ENCODE measurements at places on chromosomes 5 and 9. TPM values are rescaled to one million over a fixed set of nuclear protein-coding genes. Genes with fewer than 3 reads are reported as not detected.
A peak's percentile ranks its signal among the peaks of the same experiment; 100 is the strongest.

SLC46A2 gene
- not detected for total RNA-seq

DNA sequence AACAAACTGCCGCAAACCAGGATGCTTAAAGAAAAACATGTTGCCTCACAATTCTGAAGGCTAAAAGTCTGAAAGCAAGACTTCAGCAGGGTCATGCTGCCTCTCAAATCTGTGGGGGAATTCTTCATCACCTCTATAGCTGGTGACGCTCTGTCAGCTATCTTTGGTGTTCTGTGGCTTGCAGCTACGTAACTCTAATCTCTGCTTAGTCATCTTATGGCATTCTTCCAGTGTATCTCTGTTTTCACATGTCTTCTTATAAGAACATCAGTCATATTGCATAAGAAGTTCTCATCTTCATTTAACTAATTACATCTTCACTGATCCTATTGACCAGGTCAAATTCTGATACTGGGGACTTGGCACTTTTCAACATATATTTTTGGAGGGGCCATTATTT, 243.0 kb downstream of the CDH10 start:
- H3K36me3 ChIP-seq, result no peaks in the 10 kb centered on the region
- H3K27ac ChIP-seq, result no peak overlapping the region
- DNase-seq, result no peak
- H3K4me1 ChIP-seq, result no peaks in the 10 kb centered on the region

- H3K4me1 ChIP-seq, result peaks cover 11% of the 10 kb centered on the region
- H3K27ac ChIP-seq, result no peak overlapping the region
- no peaks in the 10 kb centered on the region for H3K36me3 ChIP-seq
- peaks cover 75% of the 10 kb centered on the region for H3K27me3 ChIP-seq
Observed at GRCh38 chr9:126626127-126626925, 12.6 kb downstream of the LMX1B start.

DNA sequence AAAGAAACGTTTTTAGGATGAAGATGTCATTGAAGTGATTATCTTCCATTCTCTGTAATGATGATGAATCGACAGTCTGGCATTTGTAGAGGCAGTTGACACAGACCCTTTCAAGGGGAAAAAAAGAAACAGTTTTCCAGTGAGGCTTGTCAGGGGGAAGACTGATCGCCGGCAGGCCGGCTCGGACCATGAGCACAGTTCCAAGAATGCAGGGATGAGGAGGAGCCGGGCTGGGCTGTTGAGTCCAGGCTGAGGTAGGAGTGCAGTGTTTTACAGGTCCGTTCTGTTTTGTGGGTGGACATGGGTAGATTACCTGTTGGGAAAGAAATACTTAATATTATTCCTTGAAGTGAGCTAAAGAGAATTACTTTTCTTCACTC, 194.6 kb downstream of the AOPEP start:
- no peak overlapping the region for H3K4me3 ChIP-seq
- no peaks in the 10 kb centered on the region for H3K27me3 ChIP-seq
- no peaks in the 10 kb centered on the region for H3K4me1 ChIP-seq
- H3K27ac ChIP-seq, result no peak overlapping the region
- peaks cover 4% of the 10 kb centered on the region for H3K36me3 ChIP-seq
- no peak for DNase-seq

GRCh38 chr5:166992108-166992507, 1299.3 kb upstream of the WWC1 start:
- H3K27me3 ChIP-seq, result no peaks in the 10 kb centered on the region
- no peak for DNase-seq
- H3K4me3 ChIP-seq, result no peak overlapping the region
- no peak overlapping the region for H3K27ac ChIP-seq
- no peaks in the 10 kb centered on the region for H3K4me1 ChIP-seq
- H3K36me3 ChIP-seq, result no peaks in the 10 kb centered on the region

GRCh38 chr9:123484130-123484529, 128.1 kb downstream of the CRB2 start:
- no peaks in the 10 kb centered on the region for H3K27me3 ChIP-seq
- H3K4me1 ChIP-seq, result no peaks in the 10 kb centered on the region
- H3K4me3 ChIP-seq, result no peak overlapping the region
- H3K27ac ChIP-seq, result no peak overlapping the region
- DNase-seq, result no peak
- H3K36me3 ChIP-seq, result peaks cover 1% of the 10 kb centered on the region

- H3K4me1 ChIP-seq, result no peaks in the 10 kb centered on the region
- no peaks in the 10 kb centered on the region for H3K27me3 ChIP-seq
- DNase-seq, result no peak
- H3K4me3 ChIP-seq, result no peak overlapping the region
- no peak overlapping the region for H3K27ac ChIP-seq
Observed at GRCh38 chr5:74801941-74802340, 34.9 kb downstream of the NSA2 start.

SLC36A3 gene
- not detected for total RNA-seq

GRCh38 chr9:84500826-84501225, 160.3 kb upstream of the SLC28A3 start:
- no peak overlapping the region for H3K4me3 ChIP-seq
- peaks cover 4% of the 10 kb centered on the region for H3K27me3 ChIP-seq
- no peaks in the 10 kb centered on the region for H3K36me3 ChIP-seq
- no peaks in the 10 kb centered on the region for H3K4me1 ChIP-seq
- DNase-seq, result no peak

DNA sequence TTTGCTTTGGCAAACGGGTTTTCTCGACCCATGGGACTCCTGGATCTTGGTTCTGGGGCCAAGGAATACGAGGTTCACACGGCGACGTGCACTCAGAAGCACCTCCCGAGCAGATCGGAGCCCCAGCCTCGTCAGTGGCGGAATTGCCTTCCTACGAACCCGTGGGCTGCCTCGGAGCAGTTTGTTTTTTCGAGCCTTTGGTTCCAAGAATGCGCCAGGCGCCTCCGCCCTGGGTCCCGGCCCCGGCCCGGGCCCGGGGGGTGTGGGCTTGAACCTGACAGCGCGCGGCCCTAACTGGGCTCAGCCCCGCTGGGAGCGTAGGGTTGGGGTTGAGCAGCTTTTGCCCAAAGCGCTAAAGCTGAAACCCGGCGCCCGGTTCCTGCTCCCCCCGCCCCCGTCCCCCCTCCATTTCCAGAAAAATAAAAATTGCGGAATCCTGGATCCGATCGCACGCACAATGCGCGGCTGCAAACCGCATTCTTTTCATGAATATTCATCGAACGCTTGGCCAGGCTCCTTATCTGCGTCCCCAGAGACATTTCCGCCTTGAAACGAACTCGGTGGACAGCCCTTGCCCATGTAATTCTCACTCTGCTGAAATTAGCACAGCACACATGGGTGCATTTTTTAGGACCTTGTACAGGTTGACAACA, 1.0 kb downstream of the BASP1 start:
- H3K27me3 ChIP-seq, result peaks cover 51% of the 10 kb centered on the region
- H3K4me1 ChIP-seq, result peaks cover 14% of the 10 kb centered on the region
- H3K4me3 ChIP-seq, result peak overlapping the region; percentile 32
- no peak for DNase-seq
- peaks cover 2% of the 10 kb centered on the region for H3K36me3 ChIP-seq
- no peak overlapping the region for H3K27ac ChIP-seq

DNA sequence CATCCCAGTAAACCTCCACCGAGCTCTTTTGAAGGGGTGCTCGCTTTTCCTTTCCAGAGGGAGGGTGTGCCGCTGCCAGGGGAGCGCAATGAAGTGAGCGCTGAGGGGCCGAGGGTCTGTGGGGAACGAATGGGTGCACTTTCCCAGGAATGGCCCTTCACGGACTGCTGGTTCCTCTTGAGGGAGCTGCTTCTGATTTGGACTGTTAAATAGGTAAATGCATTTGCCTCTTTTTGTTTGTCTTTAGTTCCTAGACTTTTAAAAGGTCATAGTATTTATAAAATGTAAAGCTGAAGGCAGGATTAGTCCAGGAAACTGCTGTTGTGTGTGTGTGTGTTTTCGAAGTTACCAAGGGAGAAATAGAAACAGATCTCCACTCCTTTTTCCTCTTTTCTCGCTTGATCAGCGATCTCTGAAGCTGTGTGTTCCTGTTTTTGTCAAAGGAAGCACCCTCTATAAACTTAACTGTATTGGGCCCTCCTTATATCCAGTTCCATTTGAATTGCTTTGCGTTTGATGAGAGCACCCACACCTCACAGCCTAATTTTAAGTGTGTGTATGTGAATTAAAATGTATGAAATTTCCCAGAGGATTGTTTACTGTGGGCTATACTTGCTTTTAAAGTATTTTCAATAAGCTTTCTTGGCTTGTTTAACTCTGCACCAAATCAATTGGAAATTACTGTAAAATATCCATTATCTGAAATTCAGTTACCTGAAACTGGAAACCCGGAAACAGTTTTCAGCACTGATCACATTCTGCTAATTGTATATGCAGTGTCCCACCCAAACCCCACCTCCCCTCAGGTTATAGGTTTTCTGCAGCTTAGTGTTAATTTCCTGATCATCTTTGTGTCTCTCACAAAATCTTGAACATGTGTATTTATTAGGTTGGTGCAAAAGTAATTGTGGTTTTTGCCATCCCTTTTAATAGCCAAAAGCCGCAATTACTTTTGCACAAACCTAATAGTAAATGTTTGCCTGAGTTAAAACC, 966 bp downstream of the SNX2 start:
- no peak for DNase-seq
- H3K4me1 ChIP-seq, result peaks cover 29% of the 10 kb centered on the region
- H3K27ac ChIP-seq, result peak overlapping the region; percentile 78
- no peaks in the 10 kb centered on the region for H3K27me3 ChIP-seq

FGD3 gene
- total RNA-seq, result 58.8 TPM

ADAMTS12 gene
- not detected for total RNA-seq

GRCh38 chr5:87116825-87117512, 150.7 kb upstream of the RASA1 start:
- peak; percentile 17 for DNase-seq
- H3K27ac ChIP-seq, result no peak overlapping the region
- no peak overlapping the region for H3K4me3 ChIP-seq
- peaks cover 53% of the 10 kb centered on the region for H3K4me1 ChIP-seq
- H3K27me3 ChIP-seq, result no peaks in the 10 kb centered on the region

PCDHA1 gene
- not detected for total RNA-seq

- no peaks in the 10 kb centered on the region for H3K36me3 ChIP-seq
- DNase-seq, result no peak
- H3K4me3 ChIP-seq, result no peak overlapping the region
- H3K27me3 ChIP-seq, result no peaks in the 10 kb centered on the region
Observed at GRCh38 chr9:81397481-81398381, 291.6 kb downstream of the TLE1 start.

DNA sequence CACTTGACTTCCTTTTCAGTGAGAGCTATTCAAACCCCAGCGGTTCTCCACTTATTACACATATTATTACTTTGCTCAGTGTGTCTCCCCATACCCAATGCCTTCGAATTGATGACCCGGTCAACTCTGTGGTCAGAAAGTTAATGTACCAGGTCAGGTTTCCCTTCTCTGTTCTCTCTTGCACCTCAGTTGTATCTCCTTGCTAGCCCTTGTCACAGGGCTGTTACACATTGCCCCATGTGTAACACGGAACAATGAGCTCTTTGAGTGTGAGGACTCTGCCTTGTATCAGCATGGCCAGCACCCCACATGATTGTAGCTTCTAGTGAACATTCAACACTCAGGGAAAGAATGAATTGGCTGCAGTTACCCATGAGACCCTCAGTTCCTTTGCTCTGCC, 73.6 kb downstream of the DOCK2 start:
- H3K36me3 ChIP-seq, result peaks cover 62% of the 10 kb centered on the region
- DNase-seq, result no peak
- no peaks in the 10 kb centered on the region for H3K27me3 ChIP-seq
- no peak overlapping the region for H3K27ac ChIP-seq
- peaks cover 15% of the 10 kb centered on the region for H3K4me1 ChIP-seq

DNA sequence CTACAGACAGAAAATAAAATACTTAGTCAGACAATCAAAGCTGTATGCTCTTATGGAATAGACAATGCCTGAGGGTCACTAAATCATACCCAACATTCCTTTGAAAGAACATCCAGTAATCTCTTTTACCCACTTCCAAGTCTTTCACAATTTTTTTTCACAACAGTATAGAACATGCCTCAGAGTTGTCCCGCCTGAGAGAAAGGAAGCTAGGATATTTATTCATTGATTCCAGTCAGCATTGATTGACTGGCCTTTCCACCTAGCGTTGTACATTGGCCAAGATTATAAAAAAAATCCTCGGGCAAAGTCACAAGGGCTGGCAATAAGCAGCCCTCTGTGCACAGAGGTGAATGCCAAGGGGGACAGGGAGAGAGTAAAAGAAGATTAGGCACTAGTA, 318.1 kb upstream of the PIK3R1 start:
- no peaks in the 10 kb centered on the region for H3K27me3 ChIP-seq
- DNase-seq, result no peak
- H3K27ac ChIP-seq, result no peak overlapping the region
- no peak overlapping the region for H3K4me3 ChIP-seq

DNA sequence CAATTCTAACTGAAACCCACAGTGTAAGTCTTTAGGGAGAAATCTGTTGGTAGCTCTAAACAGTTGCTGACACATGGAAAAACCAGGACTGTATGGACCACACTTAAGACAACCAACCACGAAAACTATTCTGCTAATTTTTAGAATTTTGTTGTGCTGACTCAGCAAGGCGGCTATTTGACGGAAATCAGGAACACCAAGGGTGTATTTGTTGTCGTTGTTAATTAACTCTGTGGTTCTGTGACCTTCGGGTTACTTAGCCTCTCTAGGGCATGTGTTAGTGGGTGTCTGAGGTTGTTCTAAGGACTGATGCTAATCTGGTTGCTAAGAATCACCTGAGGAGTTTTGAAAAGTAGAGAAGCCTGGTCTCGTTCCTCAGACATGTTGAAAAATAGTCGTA, 79.2 kb downstream of the ATP10B start:
- no peak overlapping the region for H3K4me3 ChIP-seq
- no peaks in the 10 kb centered on the region for H3K4me1 ChIP-seq
- no peaks in the 10 kb centered on the region for H3K36me3 ChIP-seq
- H3K27me3 ChIP-seq, result peaks cover 4% of the 10 kb centered on the region
- no peak for DNase-seq
- H3K27ac ChIP-seq, result no peak overlapping the region

Data from activated naive CD4-positive, alpha-beta T cell treated with anti-CD3 and anti-CD28 coated beads for 36 hours (primary cell).